ENCODE measurements at places on chromosomes 13 and 19. TPM values are rescaled to one million over a fixed set of nuclear protein-coding genes. Genes with fewer than 3 reads are reported as not detected.

The CACNG7 gene
- not detected for polyA plus RNA-seq

The B9D2 gene
- 13.2 TPM for polyA plus RNA-seq

The BEST2 gene
- polyA plus RNA-seq: not detected

The FSD1 gene
- 5.8 TPM for polyA plus RNA-seq

DNA sequence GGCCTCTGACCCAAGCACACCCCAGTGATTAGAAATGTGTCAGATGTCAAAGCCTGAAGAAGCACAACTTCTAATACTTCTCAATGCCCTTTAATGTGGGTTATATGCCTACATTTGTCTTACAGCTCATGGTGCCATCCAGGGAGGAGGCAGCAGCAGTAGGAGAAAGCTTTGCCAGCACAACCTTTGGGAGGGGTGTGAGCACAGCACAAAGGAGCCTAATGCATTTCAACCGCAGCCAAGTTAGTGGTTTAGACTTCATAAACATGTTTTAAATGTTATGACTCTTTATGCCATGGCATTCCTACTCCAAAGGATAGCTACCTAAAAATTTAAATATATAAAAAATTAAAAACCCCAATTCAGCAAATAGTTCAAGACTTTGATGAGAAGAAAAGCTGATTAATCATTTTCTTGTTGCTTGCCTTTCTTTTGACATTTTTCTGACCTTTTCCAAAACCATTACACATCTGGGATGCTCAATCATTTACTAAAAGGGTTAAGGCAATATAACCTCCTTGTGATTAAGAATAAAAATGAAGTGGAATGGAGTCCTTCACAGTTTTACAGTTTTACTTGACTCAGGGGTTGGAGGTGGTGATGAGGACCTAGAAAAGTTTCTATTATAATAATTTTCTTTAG is 142.7 kb downstream of the DLEU7 start:
- DNase-seq: no peak

DNA sequence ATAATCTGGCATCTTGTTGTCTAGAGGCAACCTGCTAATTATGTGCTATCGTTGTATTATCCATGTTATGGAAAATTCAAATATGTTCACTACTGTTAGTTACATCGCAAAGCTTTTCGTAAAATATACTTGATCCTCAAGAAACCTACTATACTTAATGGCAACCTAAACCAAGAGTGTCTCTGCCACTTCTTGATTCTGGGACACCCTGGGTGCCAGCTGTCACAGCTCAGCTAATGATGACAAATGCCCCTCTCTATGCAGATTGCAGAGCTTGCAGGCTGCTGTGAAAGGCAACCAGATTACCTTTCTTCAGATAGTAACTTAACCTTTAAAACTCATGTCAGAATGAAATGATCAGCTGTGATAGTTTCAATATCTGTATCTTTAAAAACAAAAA is 8.9 kb upstream of the MAB21L1 start:
- no peak for DNase-seq

Measured in GM23248 (cell line).